ENCODE measurements at places on chromosomes 4 and X. TPM values are rescaled to one million over a fixed set of nuclear protein-coding genes. Genes with fewer than 3 reads are reported as not detected.
A peak's percentile ranks its signal among the peaks of the same experiment; 100 is the strongest.

GRCh38 chrX:18578546-18578945, 93.4 kb downstream of the RS1 start:
- no peaks in the 10 kb centered on the region for H3K4me1 ChIP-seq
- no peak overlapping the region for H3K4me3 ChIP-seq
- no peaks in the 10 kb centered on the region for H3K36me3 ChIP-seq
- no peak for DNase-seq
- H3K27me3 ChIP-seq: no peaks in the 10 kb centered on the region
- no peak overlapping the region for H3K27ac ChIP-seq

DNA sequence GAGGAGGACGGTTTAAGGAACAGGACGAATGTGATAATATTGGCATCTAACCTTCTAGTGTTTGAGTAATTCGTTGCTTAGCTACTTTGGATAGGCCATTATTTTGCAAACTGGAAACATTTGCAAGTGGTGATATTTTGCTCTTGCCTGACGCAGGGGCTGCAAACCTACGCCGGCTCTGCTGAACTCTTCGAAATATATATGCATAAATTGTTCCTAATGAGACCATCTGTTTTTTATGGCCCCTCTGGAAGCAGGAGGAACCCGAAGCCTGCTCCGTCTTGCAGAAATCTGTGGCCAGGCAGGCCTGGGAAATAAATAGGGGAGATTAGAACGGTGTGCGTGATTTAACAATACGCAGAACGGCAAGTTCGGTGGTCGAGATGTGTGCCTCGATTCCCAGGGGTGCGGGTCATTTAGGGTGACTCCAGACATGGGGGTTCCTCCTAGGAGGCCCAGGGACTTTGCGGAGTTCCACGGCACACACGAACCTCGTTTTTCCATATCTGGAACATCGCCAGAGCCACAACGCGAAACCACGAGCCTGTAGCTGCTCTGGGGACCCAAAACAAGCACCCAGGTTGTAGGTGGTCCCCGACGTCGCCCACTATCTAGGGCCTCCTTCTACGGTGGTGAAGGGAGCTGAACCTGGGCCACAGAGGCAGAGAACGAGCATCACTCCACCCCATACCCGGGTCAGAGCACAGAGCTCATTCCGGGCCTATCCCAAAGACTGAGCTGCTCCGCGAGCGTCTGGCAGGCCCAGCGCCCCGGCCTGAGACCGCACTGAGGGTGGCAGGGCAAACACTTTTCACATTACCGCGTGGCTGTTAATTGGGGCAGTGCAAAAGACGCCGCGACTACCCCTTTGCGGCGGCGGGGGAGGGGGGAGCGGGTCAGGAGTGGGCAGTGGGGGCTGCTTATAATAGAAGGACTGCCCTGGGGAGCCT, 89.7 kb downstream of the BCOR start:
- H3K36me3 ChIP-seq: no peaks in the 10 kb centered on the region
- no peaks in the 10 kb centered on the region for H3K27me3 ChIP-seq
- no peak overlapping the region for H3K27ac ChIP-seq
- DNase-seq: no peak

GRCh38 chrX:47311932-47312774, 58.2 kb upstream of the ZNF157 start:
- peak; percentile 68 for DNase-seq
- H3K36me3 ChIP-seq: no peaks in the 10 kb centered on the region
- H3K4me1 ChIP-seq: no peaks in the 10 kb centered on the region

Gene MAGEB17
- total RNA-seq: 4.1 TPM

Gene PLAC1
- total RNA-seq: 1.0 TPM

DNA sequence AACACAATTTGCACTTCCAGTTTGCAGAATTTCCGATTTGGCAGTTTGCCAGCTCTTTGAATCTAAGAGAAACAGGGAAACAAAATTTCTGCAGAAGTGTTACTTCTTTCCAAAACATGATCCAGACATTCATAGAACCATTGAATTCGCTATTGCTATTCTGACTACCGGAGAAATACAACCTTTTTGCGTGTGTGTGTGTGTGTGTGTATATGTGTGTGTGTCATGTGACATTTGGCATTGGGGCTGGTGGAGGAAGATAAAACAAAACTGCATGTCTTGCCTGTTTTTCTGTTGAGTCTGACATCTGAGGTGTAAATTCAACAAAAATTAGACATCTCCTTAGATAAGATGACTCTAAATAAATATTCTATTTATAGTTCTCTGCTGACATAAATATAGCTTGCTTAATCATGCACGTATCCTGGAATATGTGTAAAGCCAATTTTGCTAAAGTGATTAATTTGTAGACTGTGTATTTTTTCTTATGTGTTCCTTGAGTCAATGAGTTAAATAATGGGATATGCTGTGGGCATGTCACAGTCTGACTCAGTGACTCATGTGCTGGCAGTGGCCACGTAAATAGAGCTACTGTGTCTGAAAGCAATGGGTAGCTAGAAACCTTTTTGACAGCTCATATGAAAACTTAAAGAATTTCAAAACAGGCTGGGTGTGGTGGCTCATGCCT, 98.9 kb downstream of the HPGD start:
- H3K4me1 ChIP-seq: no peaks in the 10 kb centered on the region
- no peaks in the 10 kb centered on the region for H3K27me3 ChIP-seq
- no peak overlapping the region for H3K27ac ChIP-seq
- H3K4me3 ChIP-seq: no peak overlapping the region

DNA sequence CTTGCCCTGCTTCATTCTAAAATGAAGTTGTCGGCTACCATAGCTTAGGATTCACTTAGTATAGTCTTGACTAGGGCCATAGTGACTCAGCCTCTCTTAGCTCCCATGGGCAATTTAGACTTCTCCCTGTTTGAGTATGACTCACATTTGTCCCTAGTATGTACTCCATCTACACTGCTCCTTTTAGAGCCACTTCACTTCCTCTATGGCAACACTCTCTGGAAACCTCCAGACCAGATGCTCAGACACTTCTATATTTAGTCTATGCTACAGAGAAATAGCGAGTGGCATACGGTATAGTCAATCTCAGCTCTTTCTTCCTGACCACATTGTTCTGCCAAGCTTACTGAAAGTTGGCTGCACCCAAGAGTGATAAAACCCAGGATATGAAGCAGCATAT, 11.2 kb downstream of the MEPE start:
- no peak overlapping the region for H3K4me3 ChIP-seq
- no peak for DNase-seq
- no peaks in the 10 kb centered on the region for H3K36me3 ChIP-seq

- no peaks in the 10 kb centered on the region for H3K36me3 ChIP-seq
- no peaks in the 10 kb centered on the region for H3K4me1 ChIP-seq
- no peak overlapping the region for H3K4me3 ChIP-seq
- no peak for DNase-seq
Measured at GRCh38 chrX:137031039-137031438, 2.8 kb downstream of the GPR101 start.

DNA sequence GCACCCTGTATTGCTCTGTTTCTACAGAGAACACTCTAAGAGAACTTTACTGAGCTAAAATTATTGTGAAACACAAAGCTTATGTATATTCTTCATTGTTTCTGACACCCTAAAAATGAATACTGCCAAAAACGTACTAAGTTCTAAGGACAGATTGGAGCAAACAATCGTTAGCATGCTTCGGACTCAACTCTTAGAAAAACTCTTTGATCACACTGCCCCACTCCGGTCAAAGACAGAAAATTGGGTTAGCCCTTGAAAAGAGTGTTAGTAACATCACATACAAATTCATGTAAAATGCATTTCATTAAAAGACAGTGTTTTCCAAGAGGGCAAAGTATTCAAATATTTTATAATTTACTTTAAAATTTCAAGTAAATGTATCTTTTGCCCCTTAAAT, 177.4 kb downstream of the DCHS2 start:
- no peaks in the 10 kb centered on the region for H3K27me3 ChIP-seq
- H3K4me1 ChIP-seq: no peaks in the 10 kb centered on the region
- H3K36me3 ChIP-seq: no peaks in the 10 kb centered on the region
- H3K4me3 ChIP-seq: no peak overlapping the region
- peak; percentile 36 for DNase-seq

DNA sequence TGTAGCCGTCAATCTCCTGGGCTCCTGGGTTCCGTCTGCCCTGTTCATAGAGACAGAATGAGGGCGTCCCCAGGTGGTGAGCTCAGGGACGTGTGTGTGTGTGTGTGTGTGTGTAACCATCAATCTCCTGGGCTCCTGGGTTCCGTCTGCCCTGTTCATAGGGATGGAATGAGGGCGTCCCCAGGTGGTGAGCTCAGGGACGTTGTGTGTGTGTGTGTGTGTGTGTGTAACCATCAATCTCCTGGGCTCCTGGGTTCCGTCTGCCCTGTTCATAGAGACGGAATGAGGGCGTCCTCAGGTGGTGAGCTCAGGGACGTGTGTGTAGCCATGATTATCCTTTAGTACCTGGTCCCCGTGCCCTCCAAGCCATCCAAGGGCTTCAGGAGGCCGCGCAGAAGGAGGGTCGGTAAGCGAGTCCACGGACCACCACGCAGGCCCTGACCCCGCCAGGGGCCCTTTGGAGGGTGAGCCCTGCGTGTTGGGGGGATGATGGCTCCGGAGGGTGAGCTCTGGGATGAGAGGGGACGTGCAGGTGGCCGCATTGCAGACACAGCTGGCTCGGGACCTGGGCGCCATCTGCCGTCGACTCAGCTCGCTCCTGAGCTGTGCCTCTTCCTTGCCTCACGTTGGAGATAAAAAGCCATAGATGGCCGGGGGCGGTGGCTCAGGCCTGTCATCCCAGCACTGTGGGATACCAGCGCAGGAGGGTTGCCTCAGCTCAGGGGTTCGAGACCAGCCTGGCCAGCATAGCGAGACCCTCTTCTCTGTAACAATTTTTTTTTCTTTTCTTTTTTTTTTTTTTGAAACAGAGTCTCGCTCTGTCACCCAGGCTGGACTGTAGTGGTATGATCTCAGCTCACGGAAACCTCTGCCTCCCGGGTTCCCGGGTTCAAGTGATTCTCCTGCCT, 5.4 kb upstream of the GTPBP6 start:
- no peaks in the 10 kb centered on the region for H3K36me3 ChIP-seq
- H3K4me3 ChIP-seq: no peak overlapping the region
- no peaks in the 10 kb centered on the region for H3K27me3 ChIP-seq

Gene SHOX
- total RNA-seq: 0.06 TPM

DNA sequence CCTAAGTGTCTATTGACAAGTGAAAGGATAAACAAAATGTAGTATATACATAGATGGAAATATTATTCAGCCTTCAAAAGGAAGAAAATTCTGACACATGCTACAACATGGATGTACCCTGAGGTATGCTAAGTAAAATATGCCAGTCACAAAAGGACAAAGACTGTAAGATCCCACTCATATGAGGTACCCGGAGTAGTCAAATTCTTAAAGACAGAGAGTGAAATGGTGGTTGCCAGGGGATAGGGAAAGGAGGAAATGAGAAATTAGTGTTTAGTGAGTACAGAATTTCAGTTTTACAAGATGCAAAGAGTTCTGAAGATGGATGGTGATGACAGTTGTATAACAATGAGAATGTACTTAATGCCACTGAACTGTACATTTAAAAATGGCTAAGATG, 102.3 kb upstream of the NAP1L5 start:
- no peaks in the 10 kb centered on the region for H3K36me3 ChIP-seq
- no peak overlapping the region for H3K27ac ChIP-seq
- H3K4me3 ChIP-seq: no peak overlapping the region
- H3K4me1 ChIP-seq: no peaks in the 10 kb centered on the region
- DNase-seq: no peak
